ENCODE measurements at places on chromosomes 3 and 15.

DNA sequence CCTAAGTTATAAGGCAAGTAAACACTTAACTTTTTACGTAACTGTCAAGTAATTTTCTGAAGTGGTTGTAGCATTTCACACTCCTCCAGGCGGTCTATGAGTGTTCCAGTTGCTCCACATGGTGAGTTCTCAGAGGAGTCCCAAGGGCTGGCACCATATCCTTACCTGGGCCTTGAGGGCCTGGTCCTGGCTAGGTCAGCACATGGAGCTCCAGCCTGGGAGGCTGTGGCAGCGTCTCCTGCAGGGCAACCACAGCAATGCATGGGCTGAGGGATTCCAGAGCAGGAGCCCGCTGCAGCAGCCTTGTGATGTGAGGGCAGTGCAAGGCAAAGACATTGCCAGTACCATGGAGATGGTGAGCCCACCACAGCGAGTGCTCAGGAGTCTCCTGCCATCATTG is 32.2 kb upstream of the LYZL4 start:
- DNase-seq = no peak

- DNase-seq = peak; percentile 71
These were observed 25.0 kb downstream of the LSM3 start for GRCh38 chr3:14203521-14204079.

- peak; percentile 24 for DNase-seq
These were observed 514 bp upstream of the PPP4R2 start for GRCh38 chr3:72996121-72996472.

- no peak for DNase-seq
These were observed 56.3 kb downstream of the BDH1 start for GRCh38 chr3:197499427-197499826.

DNA sequence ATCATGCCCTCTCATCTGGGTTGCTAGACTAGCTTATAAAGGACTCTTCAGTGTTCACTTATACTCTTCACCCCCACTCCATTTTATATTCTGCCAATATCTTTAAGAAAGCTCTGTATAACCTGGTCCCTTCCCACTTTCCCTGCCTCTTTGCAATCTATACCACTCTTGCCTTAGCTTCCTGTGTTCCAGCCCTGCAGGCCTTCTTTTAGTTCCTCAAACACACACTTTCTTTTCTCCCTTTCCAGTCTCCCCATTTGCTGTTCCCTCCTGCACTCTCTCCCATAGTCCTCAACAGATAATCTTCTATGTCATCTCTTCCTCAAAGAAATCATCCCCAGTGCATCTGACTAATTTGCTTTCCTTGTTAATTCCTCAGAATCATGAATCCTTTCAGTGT is 28.7 kb downstream of the SENP8 start:
- no peak for DNase-seq

GRCh38 chr3:5188419-5189221 is 1.1 kb downstream of the EDEM1 start:
- peak; percentile 45 for DNase-seq

DNA sequence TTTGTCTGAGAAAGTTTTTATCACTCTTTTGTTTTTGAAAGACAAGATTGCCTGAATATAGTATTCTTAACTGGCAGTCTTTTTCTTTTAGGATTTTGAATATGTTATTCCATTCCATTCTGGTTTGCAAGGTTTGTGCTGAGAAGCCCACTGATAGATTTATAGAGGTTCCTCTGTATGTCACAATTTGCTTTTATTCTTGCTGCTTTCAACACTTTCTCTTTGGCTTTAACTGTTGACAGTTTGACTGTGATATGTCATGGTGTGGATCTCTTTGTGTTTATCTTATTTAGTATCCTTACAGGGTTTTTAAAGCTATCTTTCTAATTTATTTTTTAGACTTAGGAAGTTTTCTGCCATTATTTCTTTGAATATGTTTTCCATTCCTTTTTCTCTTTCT is 331.2 kb upstream of the ATP11B start:
- no peak for DNase-seq

GRCh38 chr3:160482796-160483195 is 33.2 kb upstream of the TRIM59 start:
- DNase-seq = no peak

GRCh38 chr15:66940368-66940767 is 125.0 kb upstream of the SMAD3 start:
- DNase-seq = no peak

DNA sequence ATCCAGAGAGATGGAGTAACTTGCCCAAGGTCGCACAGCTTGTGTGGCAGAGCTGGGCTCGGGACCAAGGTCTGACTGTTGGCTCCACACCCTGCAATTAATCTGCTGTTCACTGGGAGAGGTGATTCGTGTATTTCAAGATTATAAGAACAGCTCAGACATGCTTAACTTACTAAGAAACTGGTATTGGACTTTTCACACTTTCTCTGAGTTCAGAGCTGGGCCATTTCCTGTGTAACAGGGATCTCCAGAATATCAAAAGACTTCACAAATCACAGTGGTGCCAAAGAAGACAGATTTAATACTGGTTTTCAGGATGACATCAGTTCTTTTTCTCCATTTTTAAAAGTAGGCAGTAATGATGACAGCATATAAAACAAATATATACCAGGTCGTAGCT is 156.8 kb upstream of the UBE2E1 start:
- DNase-seq = peak; percentile 54

- DNase-seq = no peak
These were observed 452.6 kb downstream of the ZPLD1 start for GRCh38 chr3:102887431-102887830.

GRCh38 chr3:86740751-86741150 is 250.2 kb downstream of the VGLL3 start:
- DNase-seq = no peak

GRCh38 chr3:168036619-168037018 is 59.1 kb downstream of the GOLIM4 start:
- peak; percentile 45 for DNase-seq

DNA sequence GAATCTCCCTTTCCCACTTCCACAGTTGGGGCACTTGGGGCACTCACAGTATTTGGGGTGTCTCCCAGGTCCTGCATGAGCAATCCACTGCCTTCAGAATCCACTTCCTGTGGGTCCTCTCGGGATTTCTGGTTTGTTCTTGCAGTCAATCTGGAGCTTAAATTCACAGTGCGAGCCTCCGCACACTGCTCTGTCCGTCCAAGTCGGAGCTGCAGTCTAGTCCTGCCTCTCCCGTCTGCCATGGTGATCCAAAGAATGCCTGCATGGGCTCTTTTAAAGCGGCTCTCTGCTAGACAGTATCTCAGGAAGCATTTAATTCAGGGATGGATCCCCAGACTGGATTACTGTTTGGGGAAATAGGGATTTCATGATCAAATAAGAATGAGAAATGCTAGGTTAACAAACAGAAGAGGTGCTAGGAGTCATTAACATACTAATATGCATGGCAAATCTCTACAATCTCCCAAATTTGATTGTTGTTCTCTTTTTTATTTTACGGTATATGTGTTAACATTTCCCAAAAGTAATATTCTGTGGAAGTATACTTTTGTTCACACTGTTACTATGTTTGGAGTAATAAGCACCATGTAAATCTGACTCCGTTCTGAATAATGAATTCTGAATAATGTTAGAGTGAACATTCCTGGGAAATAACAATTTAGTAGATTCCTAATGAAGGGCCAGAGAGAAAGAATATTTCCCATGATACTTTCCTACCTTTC is 142.5 kb downstream of the HCN4 start:
- DNase-seq = no peak

- no peak for DNase-seq
These were observed 196.4 kb downstream of the GBE1 start for GRCh38 chr3:81565041-81565440.

GRCh38 chr15:83011271-83012075 is at the start of gene C15orf40:
C15orf40 (minus strand) TSS chr15:83011639; CDS start chr15:83011607, 32 bp downstream.
- peak; percentile 92 for DNase-seq

DNA sequence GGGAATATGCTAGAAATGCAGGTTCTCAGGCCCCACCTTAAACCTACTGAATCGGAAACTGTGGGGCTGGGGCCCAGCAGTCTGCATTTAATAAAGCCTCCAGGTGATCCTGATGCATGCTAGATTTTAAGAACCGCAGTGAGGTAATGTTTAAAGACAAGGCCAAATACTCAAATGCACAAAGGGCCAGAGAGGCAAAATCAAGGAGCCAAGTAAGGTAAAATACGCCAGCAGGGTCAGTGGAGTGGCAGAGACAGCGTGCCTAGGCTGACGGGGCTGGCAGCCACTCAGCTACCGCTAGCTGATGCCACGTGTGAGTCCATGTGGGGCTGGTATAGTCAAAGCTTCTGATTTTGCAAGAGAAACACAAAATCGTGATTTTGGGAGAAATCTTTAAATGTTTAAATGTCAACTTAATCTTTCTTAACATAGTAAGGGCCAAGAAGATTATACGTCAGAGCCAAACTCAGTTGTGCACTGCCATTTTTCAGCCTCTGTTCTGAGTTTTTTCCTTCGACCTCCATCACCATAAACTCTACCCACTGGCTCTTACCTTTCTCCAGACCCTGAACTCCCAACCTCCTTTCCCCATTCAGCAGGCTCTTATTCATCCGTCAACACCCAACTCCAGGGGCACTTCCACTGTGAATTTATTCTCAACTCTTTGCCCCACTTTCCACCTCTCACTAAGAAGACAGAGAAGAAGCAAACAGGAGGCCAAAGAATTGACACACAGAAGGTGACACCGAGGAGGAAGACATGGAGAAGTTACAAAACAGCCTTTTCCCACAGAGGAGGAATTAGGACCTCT is 136.6 kb upstream of the RAD18 start:
- no peak for DNase-seq

DNA sequence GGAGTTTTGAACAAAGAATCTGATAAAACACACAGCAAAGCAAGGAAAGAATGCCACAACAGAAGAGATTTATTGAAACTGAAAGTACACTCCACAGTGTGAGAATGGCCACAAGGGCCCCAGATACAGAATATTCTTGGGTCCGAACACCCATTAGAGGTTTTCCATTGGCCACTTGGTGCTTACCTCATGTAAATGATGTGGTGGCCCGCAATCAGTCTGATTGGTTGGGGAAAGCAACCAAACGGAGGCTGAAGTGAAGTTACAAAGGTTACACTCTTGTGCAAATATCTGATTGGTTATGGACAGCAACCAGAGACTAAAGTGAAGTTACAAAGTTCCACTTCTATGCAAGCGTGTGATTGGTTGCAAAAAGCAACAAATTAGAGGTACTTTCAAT is 20.4 kb downstream of the NSUN3 start:
- DNase-seq = no peak

- DNase-seq = no peak
These were observed 29.8 kb downstream of the PLA1A start for GRCh38 chr3:119627461-119627860.

- DNase-seq = peak; percentile 87
These were observed 66.2 kb upstream of the CSTA start for GRCh38 chr3:122258757-122259371.

DNA sequence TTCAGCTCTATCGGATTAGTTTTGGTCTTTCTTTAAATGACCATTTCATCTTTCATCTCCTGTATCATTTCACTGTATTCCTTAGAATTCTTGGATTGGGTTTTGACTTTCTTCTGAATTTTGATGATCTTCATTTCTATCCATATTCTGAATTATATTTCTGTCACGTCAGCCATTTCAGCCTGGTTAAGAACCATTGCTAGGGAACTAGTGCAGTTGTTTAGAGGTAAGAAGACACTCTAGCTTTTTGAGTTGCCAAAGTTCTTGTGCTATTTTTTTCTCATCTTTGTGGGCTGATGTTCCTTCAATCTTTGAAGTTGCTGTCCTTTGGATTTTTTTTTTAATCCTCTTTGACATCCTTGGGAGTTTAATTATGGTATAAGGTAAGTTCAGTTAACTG is 54.6 kb downstream of the STRIT1 start:
- DNase-seq = no peak

DNA sequence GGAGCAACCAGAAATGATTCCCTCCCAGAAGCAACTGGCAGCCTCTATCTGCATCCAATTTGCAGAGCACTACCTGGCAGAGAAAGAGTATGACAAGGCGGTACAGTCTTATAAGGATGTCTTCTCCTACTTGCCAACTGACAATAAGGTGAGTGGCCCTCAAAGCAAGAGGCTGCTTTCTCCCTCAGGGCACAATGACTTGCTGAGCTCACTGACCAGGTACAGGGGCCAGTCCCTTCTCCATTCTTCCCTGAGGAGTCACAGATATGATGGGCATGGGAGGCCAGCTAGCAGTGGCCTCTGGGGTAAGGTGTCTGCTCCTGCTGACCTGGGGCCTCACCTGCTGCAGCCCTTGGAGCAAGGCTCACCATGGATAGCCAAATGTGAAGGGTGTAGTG is 20.3 kb downstream of the CSRNP1 start:
- no peak for DNase-seq

- DNase-seq = no peak
These were observed 41.4 kb downstream of the CTDSPL2 start for GRCh38 chr15:44468709-44469385.

DNA sequence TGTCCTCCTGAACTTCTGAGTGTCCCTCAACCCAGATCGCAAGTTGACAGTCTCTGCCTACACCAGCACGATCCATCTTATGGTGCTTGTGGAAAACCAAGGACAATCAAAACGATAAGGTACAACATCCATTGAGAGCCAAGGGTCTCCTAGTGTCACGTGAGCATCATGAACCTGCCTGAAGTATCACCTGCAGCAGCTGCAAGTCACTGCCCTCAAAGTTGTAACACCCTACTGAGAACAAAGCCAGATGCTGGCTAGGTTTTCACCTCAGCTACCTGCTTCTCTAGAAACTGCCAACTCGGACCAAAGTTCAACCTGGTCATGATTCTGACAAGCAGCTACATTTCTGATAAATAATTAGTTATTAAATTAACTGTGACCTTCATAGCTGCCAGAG is 17.5 kb downstream of the C2CD4B start:
- DNase-seq = peak; percentile 81

GRCh38 chr3:20104167-20104661 is 64.0 kb downstream of the KAT2B start:
- no peak for DNase-seq

- DNase-seq = no peak
These were observed 162.8 kb downstream of the CD47 start for GRCh38 chr3:107928084-107928445.

DNA sequence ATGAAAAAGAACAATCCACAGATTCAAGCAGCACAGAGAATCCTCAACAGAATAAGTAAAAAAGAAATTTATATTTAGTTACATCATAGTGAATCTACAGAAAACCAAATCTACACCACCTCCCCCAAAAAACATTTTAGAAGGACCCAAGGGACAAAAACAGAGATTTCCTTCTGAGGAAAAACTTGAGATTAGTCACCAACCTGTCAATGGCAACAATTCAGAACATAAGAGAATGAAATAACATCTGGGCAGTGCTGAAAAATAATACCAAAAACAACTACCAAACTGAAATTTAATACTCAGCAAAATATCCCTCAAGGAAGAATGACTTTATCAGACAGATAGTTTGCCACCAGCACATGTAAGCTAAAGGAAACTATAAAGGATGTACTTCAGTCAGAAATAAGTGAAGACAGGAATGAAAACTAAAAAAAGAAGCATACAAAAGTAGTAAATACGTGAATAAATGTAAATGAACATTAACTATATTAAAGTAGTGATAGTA is 260.7 kb downstream of the ULK4 start:
- DNase-seq = no peak

GRCh38 chr3:64079369-64080150 is 56.3 kb upstream of the PSMD6 start:
- no peak for DNase-seq
